ENCODE measurements at places on chromosomes 2 and 18. TPM values are rescaled to one million over a fixed set of nuclear protein-coding genes. Genes with fewer than 3 reads are reported as not detected.

- H3K27me3 ChIP-seq: no peaks in the 10 kb centered on the region
- H3K27ac ChIP-seq: no peak overlapping the region
- H3K4me1 ChIP-seq: peaks cover 23% of the 10 kb centered on the region
- no peak for DNase-seq
- no peak overlapping the region for H3K4me3 ChIP-seq
Observed at GRCh38 chr2:66699416-66699792, 264.5 kb downstream of the MEIS1 start.

DNA sequence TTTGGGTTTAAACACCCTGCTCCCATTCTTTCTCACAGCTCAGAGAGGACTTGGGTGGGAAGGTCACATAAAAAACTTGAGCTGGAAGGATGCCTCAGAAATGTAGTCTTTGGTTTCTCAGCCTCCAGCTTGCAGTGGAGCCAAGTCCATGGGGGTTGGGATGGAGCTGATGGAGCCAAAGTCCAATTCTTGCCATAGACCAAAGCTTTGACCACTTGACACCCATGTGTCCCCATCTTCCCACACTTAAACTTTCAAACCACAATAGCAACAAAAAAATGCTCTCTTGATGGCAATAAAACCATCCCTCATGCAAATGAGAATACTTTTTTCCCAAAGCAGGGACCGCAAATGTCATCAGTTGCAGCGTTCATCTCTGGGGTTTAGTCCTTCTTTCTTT is 14.7 kb upstream of the DAW1 start:
- no peaks in the 10 kb centered on the region for H3K27me3 ChIP-seq
- H3K27ac ChIP-seq: no peak overlapping the region
- H3K4me1 ChIP-seq: peaks cover 33% of the 10 kb centered on the region

GRCh38 chr2:241885946-241886643 is 16.6 kb downstream of the RTP5 start:
- peaks cover 13% of the 10 kb centered on the region for H3K4me1 ChIP-seq
- no peaks in the 10 kb centered on the region for H3K27me3 ChIP-seq
- H3K36me3 ChIP-seq: peaks cover 20% of the 10 kb centered on the region
- no peak overlapping the region for H3K4me3 ChIP-seq

GRCh38 chr2:175136334-175137215 is 31.4 kb downstream of the ATF2 start:
- no peak overlapping the region for H3K27ac ChIP-seq
- H3K27me3 ChIP-seq: no peaks in the 10 kb centered on the region
- H3K4me1 ChIP-seq: no peaks in the 10 kb centered on the region
- peaks cover 32% of the 10 kb centered on the region for H3K36me3 ChIP-seq
- no peak for DNase-seq
- no peak overlapping the region for H3K4me3 ChIP-seq

DNA sequence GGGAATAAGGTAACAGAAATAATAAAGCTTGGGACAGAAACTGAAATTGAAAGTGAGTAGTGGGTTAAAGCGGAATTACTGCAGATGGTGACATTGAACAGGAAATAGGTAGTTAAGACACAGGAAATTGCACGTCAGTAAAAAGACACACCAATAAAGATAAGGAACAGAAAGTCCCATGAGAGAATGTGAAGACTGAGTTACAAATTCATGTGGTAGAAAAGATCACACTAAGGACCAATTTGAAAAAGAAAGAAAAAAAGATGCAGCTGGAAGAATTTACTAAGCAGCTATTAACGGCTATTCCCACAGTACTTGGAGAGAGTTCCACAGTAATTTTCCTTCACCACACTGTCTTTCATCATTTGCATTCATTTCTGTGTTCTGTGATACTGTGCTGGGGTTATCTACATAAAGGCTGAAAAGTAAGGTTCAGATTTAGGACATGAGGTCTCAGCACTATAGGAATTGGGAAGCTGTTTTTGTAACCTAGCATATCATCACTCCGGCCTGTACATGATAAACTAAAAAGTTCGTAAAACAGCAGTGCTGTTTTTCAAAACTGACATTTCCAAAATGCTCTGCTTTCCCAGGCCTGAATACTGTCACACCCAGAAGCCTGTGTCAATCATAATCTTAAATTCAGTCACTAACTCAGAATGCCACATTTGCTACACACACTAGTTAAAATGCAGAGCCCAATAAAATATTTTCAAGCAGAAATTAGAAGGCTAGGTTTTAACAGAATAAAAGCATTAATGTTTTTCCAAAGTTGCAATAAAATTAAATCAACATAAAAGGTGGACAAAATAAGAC is 42.9 kb downstream of the SRBD1 start:
- no peaks in the 10 kb centered on the region for H3K4me1 ChIP-seq
- DNase-seq: no peak
- no peak overlapping the region for H3K27ac ChIP-seq
- no peaks in the 10 kb centered on the region for H3K27me3 ChIP-seq

DNA sequence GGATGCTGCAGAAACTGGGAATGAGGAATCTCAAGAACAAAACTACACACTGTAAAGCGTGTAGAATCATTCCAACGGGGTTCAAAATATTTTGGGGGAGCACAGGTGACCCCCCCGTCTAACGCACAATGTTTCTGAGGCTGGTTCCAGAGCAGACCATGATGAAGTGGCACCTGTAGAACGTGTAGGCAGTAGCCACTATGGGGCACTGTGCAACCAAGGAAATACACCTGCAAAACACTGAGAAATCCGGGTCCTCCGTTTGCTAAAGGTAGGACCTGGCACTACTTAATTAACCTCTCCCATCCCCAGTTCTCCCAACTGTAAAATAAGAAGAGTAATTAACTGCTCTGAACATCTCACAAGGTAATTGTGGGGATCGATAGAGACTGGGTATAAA is 22.6 kb downstream of the ST6GAL2 start:
- no peak overlapping the region for H3K27ac ChIP-seq
- H3K4me1 ChIP-seq: no peaks in the 10 kb centered on the region
- H3K4me3 ChIP-seq: no peak overlapping the region
- no peak for DNase-seq

Gene STEAP3
- total RNA-seq: 28.3 TPM

Gene BUB1
- 66.1 TPM for total RNA-seq

Gene STPG4
- total RNA-seq: 12.7 TPM

- H3K36me3 ChIP-seq: no peaks in the 10 kb centered on the region
- peaks cover 23% of the 10 kb centered on the region for H3K4me1 ChIP-seq
- H3K27ac ChIP-seq: no peak overlapping the region
- H3K4me3 ChIP-seq: no peak overlapping the region
Observed at GRCh38 chr18:27412556-27412955, 227.4 kb upstream of the CHST9 start.

GRCh38 chr18:58067601-58068000 is 23.6 kb downstream of the NEDD4L start:
- peaks cover 5% of the 10 kb centered on the region for H3K36me3 ChIP-seq
- H3K27ac ChIP-seq: no peak overlapping the region
- no peak overlapping the region for H3K4me3 ChIP-seq
- H3K27me3 ChIP-seq: no peaks in the 10 kb centered on the region
- peaks cover 34% of the 10 kb centered on the region for H3K4me1 ChIP-seq

DNA sequence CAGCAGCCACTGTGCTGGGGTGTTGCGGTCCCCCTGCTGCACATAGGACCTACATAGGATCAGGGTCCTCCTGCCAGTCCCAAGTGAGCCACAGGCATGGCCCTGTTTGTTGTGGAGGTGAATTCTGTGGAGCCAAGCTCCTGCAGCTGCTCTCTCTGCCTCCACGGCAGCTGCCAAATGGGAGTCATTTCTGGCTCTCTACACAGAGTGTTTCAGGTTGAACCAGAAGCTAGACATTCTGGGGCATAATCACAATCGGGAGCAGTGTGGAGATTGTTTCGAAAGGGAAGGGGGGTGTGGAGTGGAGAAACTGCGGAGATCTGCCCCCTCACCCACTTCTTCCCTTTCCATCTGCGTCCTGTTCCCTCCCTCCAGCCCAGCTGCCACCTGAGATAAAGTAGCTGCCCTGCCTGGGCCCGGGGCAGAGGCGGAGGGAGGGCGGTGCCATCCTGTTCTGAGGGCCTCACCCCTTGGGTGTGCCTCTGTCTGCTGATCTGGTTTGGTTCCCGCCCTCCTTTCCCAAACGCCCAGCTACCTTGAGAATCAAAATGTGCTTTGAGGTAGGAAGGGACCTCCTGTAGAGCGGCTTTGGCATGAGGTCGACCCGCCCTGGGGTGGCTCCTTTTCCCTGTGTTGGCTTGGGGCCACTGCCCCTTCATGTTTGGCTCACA is 139.4 kb downstream of the WDSUB1 start:
- peaks cover 35% of the 10 kb centered on the region for H3K4me1 ChIP-seq
- no peaks in the 10 kb centered on the region for H3K27me3 ChIP-seq
- H3K4me3 ChIP-seq: peak overlapping the region; percentile 57
- DNase-seq: peak; percentile 61
- peak overlapping the region; percentile 38 for H3K27ac ChIP-seq

Gene REG3A
- total RNA-seq: not detected

- H3K4me1 ChIP-seq: no peaks in the 10 kb centered on the region
- no peak overlapping the region for H3K27ac ChIP-seq
- DNase-seq: no peak
- H3K4me3 ChIP-seq: no peak overlapping the region
- no peaks in the 10 kb centered on the region for H3K27me3 ChIP-seq
Observed at GRCh38 chr2:220569112-220569897, 941.9 kb downstream of the SLC4A3 start.

Gene RALB
- total RNA-seq: 40.2 TPM

- DNase-seq: no peak
- no peak overlapping the region for H3K4me3 ChIP-seq
- H3K27me3 ChIP-seq: peaks cover 37% of the 10 kb centered on the region
- no peak overlapping the region for H3K27ac ChIP-seq
- H3K36me3 ChIP-seq: no peaks in the 10 kb centered on the region
Observed at GRCh38 chr2:556485-556884, 120.7 kb downstream of the TMEM18 start.

Gene EVX2
- total RNA-seq: not detected

Gene CD8A
- total RNA-seq: 0.20 TPM

- H3K4me1 ChIP-seq: peaks cover 39% of the 10 kb centered on the region
- no peaks in the 10 kb centered on the region for H3K27me3 ChIP-seq
- H3K4me3 ChIP-seq: peak overlapping the region; percentile 39
- H3K27ac ChIP-seq: peak overlapping the region; percentile 87
Observed at GRCh38 chr18:44079606-44080005, 601.1 kb upstream of the SETBP1 start.

Gene LYPD6B
- 1.3 TPM for total RNA-seq

- no peaks in the 10 kb centered on the region for H3K27me3 ChIP-seq
- no peak for DNase-seq
Observed at GRCh38 chr2:23241611-23242245, 143.3 kb upstream of the KLHL29 start.

GRCh38 chr2:30026091-30027055 is 105.0 kb upstream of the ALK start:
- H3K36me3 ChIP-seq: no peaks in the 10 kb centered on the region
- H3K4me1 ChIP-seq: peaks cover 16% of the 10 kb centered on the region
- DNase-seq: peak; percentile 67
- no peak overlapping the region for H3K27ac ChIP-seq

Gene DNAJC5G
- total RNA-seq: not detected

DNA sequence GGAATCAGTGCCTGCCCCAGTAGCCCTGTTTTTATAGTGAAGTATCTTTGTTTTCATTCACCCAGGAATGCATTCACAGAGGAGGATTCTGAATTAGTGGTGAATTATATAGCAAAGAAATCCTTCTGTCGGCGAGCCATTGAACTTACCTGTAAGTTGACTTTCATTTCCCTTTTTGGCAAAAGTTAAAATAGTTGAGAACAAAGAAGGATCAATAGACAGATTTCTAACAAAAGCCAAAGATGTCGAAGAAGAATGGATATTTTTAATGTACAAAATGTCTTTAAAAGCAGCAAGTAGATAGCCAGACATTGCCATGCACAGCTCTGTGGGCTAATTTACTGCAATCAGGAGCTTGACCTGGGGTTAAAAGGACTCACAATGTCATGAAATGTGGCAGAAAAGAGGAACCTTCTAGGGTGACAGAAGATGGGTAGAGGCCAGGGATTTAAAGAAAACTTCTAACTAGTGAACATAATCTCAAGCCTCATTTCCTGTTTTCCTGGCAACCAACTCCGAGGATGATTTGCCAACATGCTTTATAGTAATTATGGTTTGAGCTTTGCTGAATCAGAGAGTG is 53.8 kb upstream of the TMEM87B start:
- H3K36me3 ChIP-seq: no peaks in the 10 kb centered on the region
- H3K27ac ChIP-seq: no peak overlapping the region
- no peak overlapping the region for H3K4me3 ChIP-seq
- H3K4me1 ChIP-seq: no peaks in the 10 kb centered on the region

DNA sequence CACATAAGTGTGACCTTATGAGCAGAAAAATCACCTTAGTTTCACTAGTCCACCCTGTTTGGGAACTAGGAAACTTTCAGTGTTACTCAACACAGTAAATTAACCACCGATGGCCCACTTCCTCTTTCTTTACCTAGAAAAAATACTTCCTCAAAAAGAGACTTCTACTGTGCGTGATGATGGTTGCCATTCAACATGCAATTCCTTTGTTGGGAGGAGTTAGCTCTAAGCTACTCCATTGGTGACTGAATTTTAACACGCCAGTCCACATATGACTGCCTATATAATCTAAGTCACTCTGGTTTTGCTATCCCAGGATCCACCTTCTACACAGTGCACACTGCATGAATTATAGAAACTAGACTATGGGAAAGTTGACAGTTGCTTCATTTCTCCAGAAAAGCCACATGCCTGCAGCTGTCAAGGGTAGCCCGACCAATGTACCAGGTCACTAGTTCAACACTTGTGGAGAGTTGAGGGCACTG is 47.8 kb upstream of the REG3G start:
- no peaks in the 10 kb centered on the region for H3K4me1 ChIP-seq
- H3K36me3 ChIP-seq: no peaks in the 10 kb centered on the region
- no peak for DNase-seq
- no peak overlapping the region for H3K27ac ChIP-seq
- no peak overlapping the region for H3K4me3 ChIP-seq

DNA sequence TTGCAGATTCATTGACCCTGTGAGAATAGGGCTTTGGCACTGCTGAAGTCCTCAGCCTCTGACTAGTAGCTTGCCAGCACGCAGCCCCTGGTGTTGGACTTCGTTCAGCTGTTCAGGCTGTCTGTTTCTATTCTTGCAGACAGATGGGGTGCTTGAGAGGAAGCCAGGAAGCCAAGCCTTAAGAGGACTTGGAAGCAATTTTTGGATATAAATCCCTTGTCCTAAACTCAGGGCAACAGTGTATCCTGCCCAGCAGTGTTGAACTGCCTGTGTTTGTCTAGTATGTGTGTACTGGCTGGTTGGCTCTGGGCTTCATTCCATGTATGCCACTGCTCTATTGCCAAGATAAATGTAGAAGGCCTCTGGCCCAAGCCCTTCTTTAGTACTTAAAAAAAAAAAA is 108.6 kb downstream of the COMMD1 start:
- H3K4me1 ChIP-seq: no peaks in the 10 kb centered on the region
- no peak overlapping the region for H3K4me3 ChIP-seq

Gene ABCG5
- 0.66 TPM for total RNA-seq

Gene TRIM54
- 2.3 TPM for total RNA-seq

Gene TACR1
- not detected for total RNA-seq
